SJSA1 (cell line): ENCODE measurements at places on chromosomes 7 and 10. TPM values are rescaled to one million over a fixed set of nuclear protein-coding genes. Genes with fewer than 3 reads are reported as not detected.

The COBL gene
- not detected in 2 replicates for total RNA-seq

The FAM24B gene
- total RNA-seq: 5.2 and 11.7 TPM in 2 replicates

The UTF1 gene
- total RNA-seq: not detected in 2 replicates

The NUPR2 gene
- total RNA-seq: not detected in 2 replicates

The MOGAT3 gene
- total RNA-seq: not detected in 2 replicates

- DNase-seq: no peak
These were observed 66.3 kb downstream of the CHST15 start for GRCh38 chr10:124027031-124027611.

DNA sequence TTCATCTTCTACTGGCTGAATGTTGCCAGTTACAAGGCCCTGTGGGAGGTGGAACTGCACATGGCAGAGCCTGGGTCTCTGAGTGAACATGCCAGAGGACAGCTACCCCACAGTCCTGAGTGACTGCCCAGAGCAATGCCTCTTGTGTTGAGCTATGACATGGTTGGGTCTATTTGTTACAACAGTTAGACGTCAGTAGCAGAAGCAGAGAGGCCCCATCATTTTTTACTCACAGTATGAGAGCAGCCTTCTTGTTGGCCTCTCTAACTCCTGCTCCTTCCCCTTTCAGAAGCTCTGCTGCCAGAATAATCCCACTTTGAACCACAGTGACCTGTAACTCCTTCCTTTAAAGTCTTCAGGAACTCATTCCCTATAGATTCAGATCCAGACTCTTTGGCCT, 30.8 kb upstream of the NRP1 start:
- no peak for DNase-seq

- DNase-seq: no peak
These were observed 55.3 kb downstream of the STK32C start for GRCh38 chr10:132252412-132252811.

- DNase-seq: no peak
These were observed 622.3 kb downstream of the SUGCT start for GRCh38 chr7:40757109-40757508.

DNA sequence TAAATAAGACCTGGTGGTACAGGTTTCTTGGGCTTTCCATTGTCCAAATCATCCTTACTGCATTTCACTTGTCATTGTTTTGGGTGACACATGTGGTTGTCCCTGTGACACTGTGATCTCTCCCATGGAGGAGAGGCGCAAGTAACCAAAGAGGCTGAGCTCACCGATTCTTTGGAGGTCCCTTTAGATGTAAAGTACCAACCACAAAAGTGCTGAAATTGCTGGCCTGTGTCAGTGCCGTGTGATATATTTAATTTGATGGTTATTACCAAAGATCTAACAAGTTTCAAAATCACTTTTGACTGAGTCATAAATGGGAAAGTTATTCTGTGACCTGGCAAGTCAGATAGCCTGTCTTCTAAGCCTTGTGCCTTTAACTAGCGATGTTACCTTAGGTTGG, 19.4 kb downstream of the MCM10 start:
- DNase-seq: no peak

- DNase-seq: no peak
These were observed 76.5 kb downstream of the AUTS2 start for GRCh38 chr7:69674701-69675182.

- no peak for DNase-seq
These were observed 691.5 kb upstream of the SORCS1 start for GRCh38 chr10:107856047-107856315.

- DNase-seq: no peak
These were observed 61.6 kb upstream of the MKI67 start for GRCh38 chr10:128187788-128188185.

GRCh38 chr10:5547681-5547930, 22.8 kb downstream of the CALML3 start:
- no peak for DNase-seq

DNA sequence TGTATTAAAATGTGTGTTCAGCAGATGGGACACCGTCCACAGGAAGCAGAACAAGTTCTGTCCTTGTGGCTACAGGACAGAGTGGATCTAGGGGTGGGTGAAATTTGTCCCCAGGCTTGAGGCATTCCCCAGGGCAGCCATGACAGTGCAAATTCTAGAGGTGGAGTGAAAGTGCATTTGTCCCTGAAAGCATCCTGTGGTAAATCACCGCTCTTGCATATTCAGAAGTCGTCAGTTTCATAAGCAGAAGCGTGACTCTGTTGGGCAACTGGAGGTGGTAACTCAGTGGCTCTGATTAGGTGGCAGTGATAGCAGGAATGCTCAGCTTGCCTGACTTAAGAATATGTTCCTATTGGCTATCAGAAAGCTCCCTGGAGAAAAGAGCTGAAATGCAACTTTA, 96.6 kb downstream of the SNX10 start:
- no peak for DNase-seq

DNA sequence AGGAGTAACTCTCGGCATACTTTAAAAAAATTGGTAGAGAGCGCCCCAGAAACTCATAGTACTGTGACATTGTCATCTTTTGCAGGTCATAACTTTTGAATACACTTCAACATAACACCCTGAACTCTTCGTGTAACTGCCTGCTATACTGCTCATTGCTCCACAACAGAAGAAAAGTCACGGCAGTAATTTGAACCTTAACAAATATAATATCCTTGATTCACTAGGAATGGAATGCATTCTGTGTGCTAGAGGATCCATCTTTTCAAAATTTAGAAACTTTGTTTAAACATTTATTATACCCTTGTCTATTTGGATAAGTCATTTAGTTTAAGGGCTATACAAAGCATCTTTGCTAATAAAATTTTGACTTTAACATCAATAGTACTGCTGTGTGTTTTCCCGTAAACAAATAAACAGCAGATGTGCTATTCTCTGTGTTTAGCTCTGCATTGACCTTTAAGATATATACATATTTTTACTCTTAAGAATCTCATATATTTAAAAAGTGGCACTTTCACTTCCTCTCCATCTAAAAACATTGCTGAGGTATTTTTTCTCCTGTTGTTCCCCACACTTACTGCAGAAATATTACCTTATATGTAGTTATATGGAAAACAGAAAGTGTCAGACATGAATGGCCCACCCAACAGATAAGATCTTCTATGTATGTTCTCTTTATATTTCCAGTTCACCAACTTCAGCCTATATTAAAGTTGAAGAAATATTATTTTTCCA, 217.6 kb upstream of the TMEM229A start:
- DNase-seq: no peak

- no peak for DNase-seq
These were observed 111.8 kb downstream of the JAZF1 start for GRCh38 chr7:28068811-28069216.

DNA sequence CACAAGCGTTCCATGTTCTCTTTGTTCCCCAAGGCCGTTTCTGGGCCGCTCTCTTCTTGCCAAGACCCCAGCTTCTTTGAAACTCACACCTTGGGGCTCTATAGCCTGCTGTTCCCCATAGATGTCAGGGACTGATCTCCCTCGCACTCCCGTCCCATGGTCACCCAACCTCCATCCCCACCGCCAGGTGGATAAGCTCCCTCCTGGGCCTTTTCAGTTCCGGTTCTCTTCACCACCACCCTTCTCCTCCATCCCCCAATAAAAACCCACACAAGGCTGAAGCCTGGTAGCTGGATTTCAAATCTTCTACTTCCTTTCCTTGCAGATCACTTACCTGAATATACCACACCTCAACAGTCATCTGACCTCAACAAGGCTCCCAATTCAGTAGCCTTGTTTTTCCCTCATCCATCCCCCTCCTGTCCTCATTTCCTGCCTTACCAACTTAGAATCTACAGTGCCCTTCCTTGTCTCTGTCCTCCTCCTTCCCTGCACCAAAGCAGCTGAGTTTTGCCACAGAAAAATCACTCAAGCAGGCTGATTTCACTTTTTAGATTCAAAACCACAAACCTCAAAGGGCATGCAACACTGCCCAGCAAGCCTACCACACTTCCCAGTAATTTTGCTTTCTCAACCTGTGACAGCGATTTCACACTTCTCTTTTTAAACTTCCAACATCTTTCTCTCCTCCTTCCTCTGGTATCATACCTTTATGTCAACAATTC, 7.7 kb downstream of the SLC37A3 start:
- no peak for DNase-seq

DNA sequence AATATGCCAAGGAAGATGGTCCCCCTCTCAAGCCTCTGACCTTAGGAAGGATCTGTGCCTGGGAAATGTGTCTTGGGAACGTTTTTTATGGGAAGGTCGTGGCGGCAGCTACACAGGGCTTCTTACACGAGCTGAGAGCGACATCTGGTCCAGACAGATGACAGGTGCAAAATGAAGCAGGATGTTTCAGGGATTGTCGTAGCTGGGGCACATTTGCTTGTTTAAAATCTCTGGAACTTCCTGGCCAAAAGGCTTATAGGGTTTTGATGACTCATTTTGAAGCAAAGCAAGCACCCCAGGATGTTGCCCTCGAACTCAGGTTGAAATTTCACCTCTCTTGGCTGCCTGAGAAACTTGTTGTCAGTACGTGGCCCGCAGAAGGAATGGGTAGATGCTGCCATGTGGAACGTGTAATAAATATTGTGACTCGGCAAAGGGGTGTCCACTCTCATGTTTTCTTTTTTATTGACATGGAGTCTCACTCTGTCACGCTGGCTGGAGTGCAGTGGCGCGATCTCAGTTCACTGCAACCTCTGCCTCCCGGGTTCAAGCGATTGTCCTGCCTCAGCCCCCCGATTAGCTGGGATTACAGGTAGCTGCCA, 117.5 kb downstream of the CAMK1D start:
- DNase-seq: no peak

- no peak for DNase-seq
These were observed 100.4 kb upstream of the SEMA3D start for GRCh38 chr7:85287106-85287825.

DNA sequence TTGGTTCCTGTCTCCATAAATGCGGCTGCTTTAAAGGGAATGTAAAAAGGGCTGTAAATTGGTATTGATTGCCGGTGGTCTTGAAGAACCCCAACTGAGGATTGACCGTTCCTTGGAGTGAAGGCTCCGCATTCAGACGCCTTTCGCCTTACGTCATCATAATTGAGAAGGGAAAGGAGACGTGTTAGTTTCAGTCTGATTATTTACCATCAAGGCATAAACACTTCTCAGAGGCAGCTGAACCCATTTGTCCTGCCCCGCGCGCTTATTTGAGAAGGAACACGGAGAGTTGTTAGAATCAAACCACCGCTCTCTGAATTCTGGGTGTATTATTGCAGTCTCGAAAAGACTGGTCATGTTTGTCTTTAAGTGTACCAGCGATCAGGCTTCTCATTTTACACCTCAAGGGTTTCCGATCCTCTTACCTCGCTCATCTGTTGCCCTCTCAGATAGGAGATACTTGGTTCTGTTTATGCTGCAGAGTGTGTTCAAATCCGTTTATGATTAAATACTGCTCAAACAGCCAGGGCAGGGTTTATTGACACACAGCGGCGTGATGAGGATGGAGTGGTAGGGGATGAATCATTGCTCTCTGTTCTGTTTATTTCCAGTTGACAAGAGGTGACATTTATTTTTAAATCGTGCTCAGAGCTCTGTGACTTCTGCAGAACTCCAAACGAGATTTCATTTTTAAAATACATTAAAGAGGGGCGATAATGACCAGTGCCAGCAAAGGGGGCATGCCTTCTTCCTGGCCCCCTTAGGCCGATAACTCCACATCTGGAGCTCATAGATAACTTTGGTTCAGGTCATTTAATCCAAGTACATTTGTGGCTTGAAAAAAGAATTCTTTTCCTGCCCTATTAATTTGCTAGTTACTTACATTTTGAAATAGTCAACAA, 30.4 kb downstream of the FOXK1 start:
- peak; percentile 51 for DNase-seq

- no peak for DNase-seq
These were observed 17.9 kb downstream of the SCRN1 start for GRCh38 chr7:29971566-29972314.

DNA sequence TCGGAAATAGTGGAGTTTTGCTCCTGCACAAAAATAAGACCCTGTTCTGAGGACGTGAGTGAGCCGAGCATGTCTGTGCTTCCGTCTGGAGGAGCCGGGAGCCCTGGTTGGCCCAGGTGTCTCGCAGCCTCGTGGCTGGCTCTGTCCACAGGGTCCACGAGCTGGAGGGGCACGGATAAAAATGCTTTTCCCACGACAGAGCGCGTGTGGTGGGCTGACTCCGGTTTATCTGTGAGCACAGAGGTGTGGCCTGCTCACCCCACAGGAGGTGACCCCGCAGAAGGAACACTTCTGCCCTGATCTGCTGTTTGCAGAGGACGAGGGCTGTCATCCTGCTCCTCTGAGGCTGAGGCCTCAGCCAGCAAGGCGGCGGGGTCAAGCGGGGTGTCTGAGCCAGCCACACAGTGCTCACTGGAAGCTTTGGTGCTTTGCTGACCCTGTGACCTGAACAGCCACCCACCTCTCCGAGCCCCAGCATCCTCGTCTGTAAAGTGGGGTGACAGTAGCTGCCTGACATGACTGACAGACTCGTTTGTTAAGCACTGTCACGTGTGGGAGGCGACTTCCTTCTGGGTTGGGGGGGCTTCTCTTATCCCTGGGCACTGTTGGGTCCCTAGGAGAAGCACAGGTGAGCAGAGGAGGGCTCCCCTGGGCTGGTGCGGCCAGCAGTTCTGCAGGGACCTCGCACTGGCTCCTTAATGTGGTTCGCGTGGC, 162.5 kb downstream of the DNAJB6 start:
- no peak for DNase-seq

GRCh38 chr10:24762966-24763623, 39.4 kb upstream of the ARHGAP21 start:
- peak; percentile 66 for DNase-seq

DNA sequence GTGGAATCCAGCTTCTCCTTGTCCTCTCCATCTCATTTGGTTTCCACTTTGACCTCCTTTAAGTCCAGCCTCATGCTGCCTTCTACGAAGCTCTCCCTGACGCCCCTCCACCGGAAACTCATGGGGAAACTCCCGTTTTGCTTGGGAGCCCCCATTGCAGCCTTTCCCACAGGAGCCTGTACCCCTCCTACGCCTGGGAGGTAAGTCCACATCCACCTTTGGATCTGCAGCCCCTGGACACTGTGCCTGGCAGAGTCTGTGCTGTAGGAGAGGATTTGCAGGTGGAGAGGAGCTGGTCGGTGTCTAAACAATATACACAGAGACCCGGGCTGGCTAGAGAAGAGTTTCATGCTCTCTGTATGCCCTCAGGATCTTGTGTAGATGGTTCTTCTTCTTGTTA, 296.1 kb downstream of the GLRX3 start:
- DNase-seq: no peak

DNA sequence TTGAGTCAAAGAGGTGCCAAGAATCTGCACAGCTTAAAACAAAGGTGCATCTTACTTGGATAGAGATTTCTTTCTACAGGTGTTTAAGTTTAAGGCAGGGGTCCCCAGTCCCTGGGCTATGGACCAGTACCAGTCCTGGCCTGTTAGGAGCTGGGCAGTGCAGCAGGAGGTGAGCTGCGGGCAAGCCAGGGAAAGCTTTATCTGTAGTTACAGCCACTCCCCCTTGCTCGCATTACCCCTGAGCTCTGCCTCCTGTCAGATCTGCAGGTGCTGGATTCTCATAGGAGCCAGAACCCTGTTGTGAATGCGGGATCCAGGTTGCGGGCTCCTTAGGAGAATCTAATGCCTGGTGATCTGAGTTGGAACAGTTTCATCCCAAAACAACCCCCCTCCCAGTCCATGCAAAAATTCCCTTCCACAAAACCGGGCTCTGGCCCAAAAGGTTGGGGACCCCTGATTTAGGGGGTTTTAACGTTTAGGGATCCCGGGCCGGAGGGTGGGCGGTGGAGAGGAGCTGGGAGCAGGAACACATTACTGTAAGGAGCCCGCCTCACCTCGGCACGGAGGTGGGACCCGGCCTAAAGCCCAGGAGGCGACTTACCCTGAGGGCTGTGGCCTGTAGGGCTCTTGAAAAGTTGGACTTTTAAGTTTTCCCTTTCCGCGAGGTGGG, 60.2 kb downstream of the ZNF467 start:
- DNase-seq: no peak
